Islet precursor cell (in vitro differentiated cells): ENCODE measurements at places on chromosomes 4 and X.

GRCh38 chr4:189048119-189048518, 892.6 kb upstream of the FRG1 start:
- no peak for DNase-seq

GRCh38 chr4:2694691-2695090, 61.4 kb downstream of the TNIP2 start:
- DNase-seq = no peak

- DNase-seq = no peak
Measured at GRCh38 chr4:38606587-38606905, 57.5 kb upstream of the KLF3 start.

DNA sequence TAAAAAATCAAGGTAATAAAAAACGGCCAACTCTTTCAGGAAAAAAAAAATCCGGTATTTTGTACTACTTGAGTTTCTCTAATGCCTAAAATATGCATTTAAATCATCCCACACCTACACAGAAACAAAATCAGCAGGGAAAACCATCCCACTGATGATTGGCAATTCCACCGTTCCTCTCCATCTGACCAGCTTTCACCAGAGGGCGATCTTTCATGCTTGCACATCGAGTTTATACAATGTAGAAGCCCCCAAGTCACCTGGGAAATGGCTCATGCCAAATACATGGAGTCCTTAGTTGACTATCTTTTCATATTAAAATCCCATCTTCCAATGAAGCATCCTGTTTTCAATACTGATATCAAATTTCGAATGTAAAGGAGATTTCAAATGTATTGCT, 69.2 kb downstream of the PTCHD1 start:
- no peak for DNase-seq

GRCh38 chr4:174212061-174212460, 71.4 kb downstream of the FBXO8 start:
- no peak for DNase-seq

- no peak for DNase-seq
Measured at GRCh38 chr4:122917731-122918130, 4.7 kb downstream of the NUDT6 start.

GRCh38 chr4:79597266-79597665, 189.2 kb upstream of the GK2 start:
- no peak for DNase-seq

- peak; percentile 73 for DNase-seq
Measured at GRCh38 chrX:40158036-40158706, 60.4 kb upstream of the BCOR start.

DNA sequence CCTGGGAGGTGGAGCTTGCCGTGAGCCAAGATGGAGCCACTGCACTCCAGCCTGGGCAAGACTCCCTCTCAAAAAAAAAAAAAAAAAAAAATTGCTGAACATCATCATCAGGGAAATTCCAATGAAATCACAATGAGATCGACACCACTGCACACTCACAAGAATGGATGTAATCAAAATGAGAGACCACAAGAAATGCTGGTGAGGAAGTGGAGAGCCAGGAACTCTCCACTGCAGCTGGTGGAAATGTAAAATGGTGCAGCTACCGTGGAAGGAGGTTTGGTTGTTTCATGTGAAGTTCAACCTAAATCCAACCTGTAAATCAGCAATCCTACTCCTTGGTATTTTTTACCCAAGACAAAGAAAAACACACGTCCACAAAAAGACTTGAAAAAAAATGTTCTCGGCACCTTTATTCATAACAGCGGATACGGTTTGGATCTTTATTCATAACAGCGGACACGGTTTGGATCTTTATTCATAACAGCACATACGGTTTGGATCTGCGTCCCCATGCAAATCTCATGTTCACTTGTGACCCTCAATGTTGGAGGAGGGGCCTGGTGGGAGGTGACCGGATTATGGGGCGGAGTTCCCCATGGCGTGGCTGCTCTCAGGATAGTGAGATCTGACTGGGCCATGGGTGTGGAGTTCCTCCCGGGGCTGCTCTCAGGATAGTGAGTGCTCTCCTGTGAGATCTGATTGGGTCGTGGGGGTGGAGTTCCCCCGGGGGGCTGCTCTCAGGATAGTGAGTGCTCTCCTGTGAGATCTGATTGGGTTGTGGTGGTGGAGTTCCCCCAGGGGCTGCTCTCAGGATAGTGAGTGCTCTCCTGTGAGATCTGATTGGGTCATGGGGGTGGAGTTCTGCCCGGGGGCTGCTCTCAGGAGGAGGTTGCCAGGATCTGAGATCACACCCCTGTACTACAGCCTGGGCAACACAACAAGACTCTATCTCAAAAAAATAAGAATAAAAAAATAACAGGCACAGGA, 7.7 kb downstream of the GAK start:
- DNase-seq = peak; percentile 68

DNA sequence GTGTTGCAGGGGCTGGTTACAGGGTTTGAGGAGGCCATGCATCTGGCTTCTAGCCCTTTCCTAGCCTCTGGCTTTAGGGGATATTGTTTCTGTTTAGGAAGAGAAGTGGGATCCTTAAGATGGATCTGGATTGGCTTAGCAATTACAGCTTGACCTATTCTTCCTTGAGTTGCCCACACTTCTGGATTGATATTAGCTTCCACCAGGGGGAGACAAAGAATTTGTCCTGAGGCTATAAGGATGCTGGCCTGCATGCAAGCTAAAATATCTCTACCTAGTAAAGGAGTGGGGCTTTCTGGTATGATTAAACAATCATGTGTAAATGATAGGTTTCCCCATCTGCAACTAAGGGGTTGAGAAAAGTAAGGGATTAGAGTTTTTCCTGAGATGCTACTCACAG, 117.2 kb downstream of the TEX13C start:
- no peak for DNase-seq

GRCh38 chrX:138763761-138764160, 52.2 kb upstream of the FGF13 start:
- no peak for DNase-seq

DNA sequence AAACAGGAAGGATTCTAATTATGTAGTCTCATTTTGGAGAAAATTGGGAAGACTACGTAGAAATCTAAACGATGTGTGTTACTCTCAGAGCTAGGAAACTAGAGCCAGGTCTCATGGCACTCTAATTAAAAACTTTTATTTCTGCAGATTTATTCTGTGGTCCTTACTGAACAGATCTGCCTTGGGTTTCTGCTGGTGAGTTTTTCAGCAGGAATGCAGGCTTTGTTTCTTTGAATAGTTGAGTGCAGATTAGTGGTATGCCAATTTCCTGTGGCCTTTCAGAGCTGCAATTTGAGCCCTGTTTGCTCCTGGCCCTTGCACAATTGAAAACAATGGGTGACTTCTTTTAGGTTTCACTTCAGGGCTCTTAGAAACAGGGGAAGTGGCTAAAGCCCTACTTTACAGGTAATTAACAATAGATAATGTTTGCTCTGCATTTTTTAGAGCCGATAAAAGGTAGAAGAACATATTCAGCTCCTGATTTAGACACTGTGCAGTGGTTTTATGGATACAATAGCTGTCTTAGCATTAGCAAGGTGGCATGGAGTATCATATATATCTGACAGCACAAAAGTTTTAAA, 21.8 kb downstream of the SPRY1 start:
- DNase-seq = peak; percentile 93

GRCh38 chr4:145644699-145645098, 25.5 kb downstream of the MMAA start:
- DNase-seq = no peak

GRCh38 chr4:86497980-86498862, 95.9 kb upstream of the PTPN13 start:
- peak; percentile 62 for DNase-seq

DNA sequence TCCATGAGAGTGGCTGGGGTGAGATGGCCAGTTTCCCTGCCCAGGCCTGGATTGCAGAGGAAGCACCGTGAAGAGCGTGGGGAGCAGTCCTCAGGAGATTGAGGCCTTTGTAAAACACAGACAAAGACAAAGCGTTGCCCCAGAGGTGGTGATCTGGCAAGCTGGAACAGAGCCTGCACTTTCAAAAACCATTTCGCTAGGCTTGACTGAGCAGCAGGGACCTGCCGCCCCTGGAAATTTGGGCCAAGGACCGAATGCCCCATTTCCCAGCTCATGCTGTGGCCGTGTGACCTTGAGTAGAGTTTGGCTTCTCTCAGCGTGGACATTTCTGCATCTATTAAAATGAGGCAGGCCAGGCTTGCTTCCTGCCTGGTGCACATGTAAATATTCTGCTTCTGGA, 381.4 kb downstream of the BCOR start:
- DNase-seq = no peak

DNA sequence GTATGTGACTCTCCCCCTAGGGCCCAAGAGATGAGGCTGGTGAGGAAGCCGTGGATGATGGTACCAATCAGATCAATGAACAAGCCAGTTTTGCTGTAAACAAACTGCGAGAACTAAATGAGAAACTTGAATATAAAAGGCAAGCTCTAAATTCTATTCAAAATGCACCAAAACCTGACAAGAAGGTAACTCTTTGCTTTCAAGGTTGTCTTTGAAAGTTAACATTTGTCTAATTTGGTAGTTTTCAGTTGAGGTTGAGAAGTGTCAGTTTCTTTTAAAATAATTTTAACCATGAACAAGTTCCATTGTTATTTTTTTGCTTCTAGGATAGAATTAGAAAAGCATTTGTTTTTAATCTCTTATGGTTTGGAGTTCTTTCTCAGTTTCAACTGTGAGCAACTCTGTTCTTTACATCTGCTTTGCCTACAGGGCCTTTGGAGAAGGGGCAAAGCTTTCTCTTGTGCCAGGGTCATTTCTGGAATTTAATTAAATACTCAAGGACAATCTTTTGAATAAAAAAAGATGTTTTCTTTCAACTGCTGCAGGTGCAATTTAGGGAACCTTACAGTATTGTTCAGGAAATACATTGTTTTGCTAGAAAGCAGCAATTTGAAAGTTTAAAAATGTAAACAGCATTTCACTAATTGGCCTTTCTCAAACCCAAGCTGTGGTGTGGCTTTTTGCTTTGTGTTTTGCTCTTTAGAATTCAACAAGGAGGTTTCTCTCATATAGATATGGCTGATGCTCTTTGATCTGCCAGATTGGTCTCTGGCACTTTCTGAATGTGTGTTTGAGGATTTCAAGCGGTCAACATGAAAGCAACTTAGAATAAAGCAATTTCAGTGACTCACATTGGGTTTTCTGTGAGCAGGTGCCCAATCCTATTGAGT, 62.9 kb downstream of the LRP2BP start:
- no peak for DNase-seq

DNA sequence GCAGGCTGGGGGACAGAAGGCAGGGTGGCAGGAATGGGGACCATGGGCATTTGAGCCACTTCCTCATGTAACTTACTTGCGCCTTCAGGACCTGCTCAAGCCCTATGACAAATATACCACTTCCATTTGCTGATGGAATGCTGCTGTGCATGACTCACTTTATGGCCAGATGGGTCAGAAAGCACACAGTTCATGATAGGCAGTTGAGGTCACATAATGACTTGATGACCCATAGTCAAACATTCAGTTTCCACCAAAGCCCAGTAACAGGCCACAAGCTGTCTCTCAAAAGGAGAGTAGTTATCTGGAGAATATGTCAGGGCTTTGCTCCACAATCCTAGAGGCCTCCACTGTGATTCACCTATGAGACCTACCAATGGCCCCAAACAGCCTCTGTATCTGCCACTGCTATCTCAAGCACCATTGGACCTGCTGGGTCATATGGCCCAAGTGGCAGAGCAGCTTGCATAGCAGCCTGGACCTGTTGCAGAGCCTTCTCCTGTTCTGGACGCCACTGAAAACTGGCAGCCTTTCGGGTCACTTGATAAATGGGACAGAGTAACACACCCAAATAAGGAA, 5.3 kb upstream of the PAPSS1 start:
- DNase-seq = peak; percentile 68

DNA sequence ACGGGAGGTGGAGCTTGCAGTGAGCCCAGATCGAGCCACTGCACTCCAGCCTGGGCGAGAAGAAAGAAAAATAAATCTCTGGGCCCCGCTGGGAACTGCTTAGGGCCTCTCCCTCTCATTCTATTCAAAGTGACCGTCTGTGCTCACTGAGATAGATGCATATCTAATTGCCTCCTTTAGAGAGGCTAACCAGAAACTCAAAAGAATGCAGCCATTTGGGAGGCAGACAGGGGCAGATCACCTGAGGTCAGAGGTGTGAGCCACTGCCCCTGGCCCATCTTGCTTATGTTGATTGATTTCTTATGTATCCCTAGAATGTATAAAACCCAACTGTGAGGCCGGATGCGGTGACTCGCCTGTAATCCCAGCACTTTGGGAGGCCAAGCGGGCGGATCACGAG, 6.2 kb upstream of the CSF2RA start:
- DNase-seq = peak; percentile 66

GRCh38 chrX:140933874-140934655, 68.3 kb upstream of the SPANXB1 start:
- no peak for DNase-seq

DNA sequence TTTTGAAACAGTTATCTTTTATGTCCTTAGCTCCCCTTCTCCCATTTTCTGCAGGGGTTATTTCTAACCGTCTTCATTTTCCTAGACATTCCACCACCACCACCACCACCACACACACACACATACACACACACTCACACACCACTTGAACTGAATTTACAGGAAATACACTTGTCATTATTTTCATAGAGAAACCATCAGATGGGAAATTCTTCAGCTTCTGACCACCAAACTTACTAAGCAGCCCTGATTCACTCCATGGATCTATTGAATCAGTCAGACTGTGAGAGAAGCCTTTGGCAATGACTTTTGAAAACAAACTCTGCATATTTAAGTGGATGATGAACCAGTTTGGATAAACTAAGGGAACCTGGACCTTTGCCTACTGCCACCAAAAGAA, 210.1 kb upstream of the NHS start:
- DNase-seq = no peak

- DNase-seq = no peak
Measured at GRCh38 chr4:160423879-160424451, 1321.1 kb downstream of the RAPGEF2 start.

GRCh38 chr4:129747756-129748155, 651.8 kb downstream of the C4orf33 start:
- DNase-seq = peak; percentile 57

GRCh38 chr4:72557021-72557420, 12.0 kb downstream of the ADAMTS3 start:
- DNase-seq = no peak

DNA sequence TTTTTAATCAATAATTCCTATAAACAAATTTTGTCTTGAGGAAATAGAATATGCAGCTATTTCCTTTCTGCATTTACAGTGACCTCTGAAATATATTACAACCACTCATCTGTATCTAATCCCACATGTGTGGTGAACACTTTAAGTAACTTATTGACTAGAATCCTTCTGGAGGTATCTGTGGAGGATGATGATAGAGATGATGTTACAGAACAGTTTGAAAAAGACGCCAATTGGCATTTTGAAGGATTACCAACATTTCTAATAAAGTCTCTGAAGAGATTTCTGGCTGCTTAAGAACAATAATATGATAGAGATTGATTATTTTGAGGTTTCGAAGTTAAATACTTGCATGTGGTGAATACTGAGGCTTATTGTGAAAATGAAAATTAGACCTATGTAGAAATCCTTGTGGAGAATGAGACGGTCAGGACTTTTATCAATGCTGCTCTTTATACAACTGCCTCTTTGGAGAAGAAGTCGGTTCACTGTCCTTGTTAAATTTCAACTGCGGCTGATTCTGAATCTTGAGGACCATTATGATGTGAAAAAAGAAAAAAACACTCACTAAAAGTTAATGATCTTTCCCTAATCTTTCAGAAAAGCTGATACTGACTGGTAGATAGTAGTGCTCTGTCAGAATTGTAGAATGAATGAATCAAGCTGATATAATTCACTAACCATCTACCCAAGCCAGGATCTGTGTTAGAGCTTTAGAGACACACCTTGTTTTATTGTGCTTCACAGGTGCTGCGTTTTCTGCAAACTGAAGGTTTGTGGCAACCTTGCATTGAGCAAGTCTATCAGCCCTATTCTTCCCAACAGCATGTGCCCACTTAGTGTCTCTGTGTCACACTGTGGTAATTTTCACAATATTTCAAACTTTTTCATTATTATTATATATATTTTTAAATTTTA, 204.7 kb downstream of the SPRY1 start:
- no peak for DNase-seq
